Sigmoid colon (tissue), 7 donors: ENCODE measurements at places on chromosomes 5 and 9. TPM values are rescaled to one million over a fixed set of nuclear protein-coding genes. Genes with fewer than 3 reads are reported as not detected.

The STK32A gene
- 9.1 TPM for total RNA-seq

GRCh38 chr9:72292256-72292682, 72.7 kb downstream of the ZFAND5 start:
- no peak for DNase-seq

- DNase-seq = no peak
Measured at GRCh38 chr9:19026375-19026774, 6.6 kb downstream of the SAXO1 start.

- no peak for DNase-seq
Measured at GRCh38 chr5:131595088-131596033, 39.7 kb downstream of the RAPGEF6 start.

- no peak for DNase-seq
Measured at GRCh38 chr9:127528422-127529251, 77.3 kb downstream of the LRSAM1 start.

DNA sequence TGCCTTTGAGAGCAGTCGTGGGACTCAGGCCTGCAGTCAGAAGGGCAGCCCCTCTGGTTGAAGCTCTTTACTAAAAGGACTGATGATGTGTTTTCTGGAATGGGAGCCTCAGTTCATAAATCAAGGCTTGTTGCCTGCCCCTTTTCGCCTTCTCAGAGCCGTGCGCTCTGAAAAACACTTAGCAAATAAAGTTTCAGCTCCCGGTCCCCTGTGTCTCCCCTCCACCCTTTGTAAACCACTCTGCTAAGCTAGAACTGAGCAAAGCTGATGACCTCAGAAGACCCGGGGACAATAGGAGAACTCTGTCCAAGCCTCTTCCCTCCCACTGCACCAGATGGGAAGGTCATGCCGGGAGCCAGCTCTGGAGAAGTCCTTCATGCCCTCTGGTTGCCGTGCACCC, 39.3 kb upstream of the ADRA1B start:
- no peak for DNase-seq

DNA sequence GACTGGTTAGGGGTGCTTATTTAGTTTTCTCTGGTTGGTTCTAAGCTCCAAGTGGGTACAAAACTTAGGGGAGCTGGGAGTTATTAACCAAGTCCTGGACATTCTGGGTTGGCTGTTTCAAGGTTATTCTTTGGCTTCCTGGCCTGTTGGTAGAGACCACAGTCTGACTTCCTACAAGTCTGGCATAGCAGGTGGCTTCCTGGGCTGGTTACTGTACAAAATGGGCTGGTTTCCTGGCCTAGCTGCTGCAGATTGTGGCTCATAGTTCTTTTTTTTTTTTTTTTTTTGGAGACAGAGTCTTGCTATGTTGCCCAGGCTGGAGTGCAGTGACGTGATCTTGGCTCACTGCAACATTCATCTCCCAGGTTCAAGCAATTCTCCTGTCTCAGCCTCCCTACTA, 46.3 kb upstream of the BARHL1 start:
- no peak for DNase-seq

The CCNO gene
- total RNA-seq = not detected

GRCh38 chr9:15824310-15824709, 271.5 kb downstream of the CCDC171 start:
- DNase-seq = no peak
